ENCODE measurements at places on chromosomes 2 and 18.
A peak's percentile ranks its signal among the peaks of the same experiment; 100 is the strongest.

- no peaks in the 10 kb centered on the region for H3K36me3 ChIP-seq
- H3K27me3 ChIP-seq = peaks cover 2% of the 10 kb centered on the region
Measured at GRCh38 chr2:222410534-222410933, 13.8 kb upstream of the SGPP2 start.

- H3K4me3 ChIP-seq = no peak overlapping the region
- DNase-seq = no peak
- H3K27me3 ChIP-seq = no peaks in the 10 kb centered on the region
- no peaks in the 10 kb centered on the region for H3K4me1 ChIP-seq
- H3K36me3 ChIP-seq = peaks cover 42% of the 10 kb centered on the region
- no peak overlapping the region for H3K27ac ChIP-seq
Measured at GRCh38 chr18:76932026-76932819, 109.9 kb downstream of the ZNF236 start.

DNA sequence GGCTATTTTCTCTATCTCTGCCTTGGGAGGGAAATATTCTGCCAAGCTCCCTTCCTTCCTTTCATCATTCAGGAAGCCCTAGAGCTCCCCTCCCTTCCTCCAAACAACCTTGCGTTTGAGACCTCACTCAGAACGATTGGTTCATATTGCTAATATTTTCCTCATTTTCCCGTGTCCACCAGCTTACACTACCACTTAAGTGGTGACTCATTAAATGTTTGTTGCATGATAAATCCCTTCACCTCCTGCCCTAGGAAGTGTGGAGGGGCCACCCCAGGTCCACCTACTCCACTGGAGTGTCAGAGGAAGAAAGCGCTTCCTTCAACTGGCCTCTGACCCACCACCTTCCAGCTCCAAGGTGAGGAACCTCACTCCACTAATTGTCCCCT is 2.3 kb upstream of the LPIN2 start:
- H3K4me3 ChIP-seq = no peak overlapping the region
- DNase-seq = no peak
- H3K36me3 ChIP-seq = peaks cover 7% of the 10 kb centered on the region
- H3K27me3 ChIP-seq = no peaks in the 10 kb centered on the region
- H3K4me1 ChIP-seq = peaks cover 52% of the 10 kb centered on the region

DNA sequence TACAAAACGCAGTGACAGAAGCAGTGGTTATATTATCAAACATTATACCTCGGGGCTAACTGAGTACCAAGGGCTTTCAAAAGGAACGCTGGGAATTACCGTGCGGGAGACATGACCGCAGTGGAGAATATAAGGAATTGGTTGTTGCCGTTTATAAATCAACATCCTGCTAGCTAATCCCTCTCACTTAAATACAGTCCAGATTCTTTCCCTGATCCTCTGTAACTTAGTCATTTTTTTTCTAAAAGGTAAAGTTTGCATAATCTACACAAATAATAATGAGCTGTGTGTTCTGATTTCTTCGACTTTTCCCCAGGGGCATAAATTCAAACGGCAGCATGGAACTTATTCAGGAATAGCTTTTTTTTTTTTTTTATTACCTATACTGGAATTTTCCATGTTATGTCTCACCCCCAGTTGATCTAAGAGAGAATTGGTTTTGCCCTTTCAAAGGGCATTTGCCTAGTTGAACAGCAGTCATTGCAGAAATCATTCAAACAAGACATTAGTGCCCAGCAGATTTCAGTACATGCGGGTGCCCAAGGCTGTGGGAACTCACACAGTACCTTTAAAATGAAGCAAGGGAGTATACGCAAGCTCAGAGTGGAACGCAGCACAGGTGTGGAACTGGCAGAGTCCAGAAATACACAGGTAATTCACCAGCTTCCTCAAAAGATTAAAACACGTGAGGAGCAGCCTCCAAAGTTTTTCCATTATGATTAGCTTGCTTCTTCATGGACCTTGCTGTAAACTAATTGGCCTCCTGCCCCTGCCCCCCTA is 63.9 kb downstream of the SMIM21 start:
- no peak overlapping the region for H3K27ac ChIP-seq
- H3K4me1 ChIP-seq = no peaks in the 10 kb centered on the region
- no peaks in the 10 kb centered on the region for H3K36me3 ChIP-seq
- H3K4me3 ChIP-seq = no peak overlapping the region

DNA sequence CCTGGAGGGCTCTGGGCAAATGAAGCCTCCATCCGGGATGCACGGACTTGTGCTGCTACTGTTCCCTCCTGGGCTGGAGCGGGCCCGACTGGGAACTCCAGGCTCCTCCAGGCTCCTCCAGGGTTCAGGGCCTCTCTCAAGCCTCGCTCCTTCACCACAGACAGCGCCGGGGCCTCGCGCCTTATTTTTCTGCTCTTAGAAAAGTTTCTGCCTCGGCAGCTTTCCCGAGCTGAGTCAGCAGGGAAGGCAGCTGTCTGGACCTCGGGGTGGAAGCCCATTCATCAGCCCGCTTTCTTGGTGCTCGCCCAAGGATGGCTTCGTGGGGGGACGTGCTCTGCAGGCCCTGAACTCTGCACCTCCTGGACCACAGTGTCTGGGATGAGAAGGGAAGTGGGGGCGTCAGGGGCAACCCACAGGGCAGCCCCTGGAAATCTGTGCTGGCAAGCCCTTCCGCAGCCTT is 12.9 kb upstream of the TEX51 start:
- H3K4me3 ChIP-seq = no peak overlapping the region
- no peak overlapping the region for H3K27ac ChIP-seq
- peaks cover 1% of the 10 kb centered on the region for H3K4me1 ChIP-seq
- no peaks in the 10 kb centered on the region for H3K36me3 ChIP-seq

- no peaks in the 10 kb centered on the region for H3K36me3 ChIP-seq
- peaks cover 5% of the 10 kb centered on the region for H3K27me3 ChIP-seq
- H3K4me1 ChIP-seq = no peaks in the 10 kb centered on the region
Measured at GRCh38 chr18:79056827-79057367, 12.3 kb upstream of the ATP9B start.

- H3K4me1 ChIP-seq = peaks cover 22% of the 10 kb centered on the region
- H3K4me3 ChIP-seq = no peak overlapping the region
- peaks cover 1% of the 10 kb centered on the region for H3K27me3 ChIP-seq
- H3K27ac ChIP-seq = no peak overlapping the region
- no peak for DNase-seq
Measured at GRCh38 chr18:12304351-12305210, 3.5 kb upstream of the TUBB6 start.

- DNase-seq = no peak
- H3K27ac ChIP-seq = no peak overlapping the region
- H3K4me3 ChIP-seq = no peak overlapping the region
- no peaks in the 10 kb centered on the region for H3K36me3 ChIP-seq
- peaks cover 11% of the 10 kb centered on the region for H3K27me3 ChIP-seq
Measured at GRCh38 chr2:216934151-216934550, 74.3 kb upstream of the TNP1 start.

GRCh38 chr18:46334868-46335281 is 230.7 kb downstream of the HAUS1 start:
- peaks cover 17% of the 10 kb centered on the region for H3K4me1 ChIP-seq
- H3K4me3 ChIP-seq = peak overlapping the region; percentile 67
- H3K27ac ChIP-seq = no peak overlapping the region
- peaks cover 76% of the 10 kb centered on the region for H3K27me3 ChIP-seq
- DNase-seq = no peak

DNA sequence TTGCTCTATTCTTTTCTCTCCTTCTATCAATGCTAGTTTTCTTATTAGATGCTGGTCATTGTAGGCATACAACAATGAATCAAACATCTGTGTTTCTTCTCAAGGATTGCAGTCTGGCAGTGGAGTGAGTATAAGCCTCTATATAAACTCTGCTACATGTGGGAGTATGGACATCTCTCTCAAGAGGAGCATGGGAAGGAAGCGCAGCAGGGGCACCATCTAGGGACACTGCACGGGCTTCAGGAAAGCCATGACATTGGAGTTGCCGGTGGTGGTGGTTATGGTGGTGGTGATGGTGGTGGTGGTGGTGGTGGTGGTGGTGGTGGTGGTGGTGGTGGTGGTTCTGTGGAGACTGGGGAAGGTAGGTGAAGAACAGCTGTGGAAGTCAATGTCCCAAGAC is 462.6 kb downstream of the RNF144A start:
- no peak for DNase-seq
- H3K36me3 ChIP-seq = no peaks in the 10 kb centered on the region
- no peaks in the 10 kb centered on the region for H3K4me1 ChIP-seq
- no peak overlapping the region for H3K4me3 ChIP-seq

DNA sequence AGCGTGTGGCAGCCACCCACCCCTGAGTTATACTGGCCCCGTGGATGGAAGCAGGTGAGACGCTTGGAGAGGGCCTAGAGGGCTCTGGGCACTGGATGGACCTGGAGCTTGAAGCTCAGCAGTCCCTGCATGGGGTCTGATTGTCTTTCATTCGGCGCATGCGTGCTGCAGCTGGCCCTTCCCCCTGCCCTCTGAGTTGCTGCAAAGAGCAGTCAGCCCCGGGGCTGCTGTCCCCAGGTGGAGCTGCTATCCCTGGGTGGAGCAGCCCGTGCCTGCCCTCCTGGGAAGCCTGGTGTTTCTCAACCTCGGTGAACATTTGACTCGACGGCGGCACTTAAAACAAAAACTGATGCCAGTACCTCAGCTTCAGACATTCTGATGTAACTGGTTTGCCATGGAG is 29.6 kb downstream of the IGFBP5 start:
- peaks cover 27% of the 10 kb centered on the region for H3K4me1 ChIP-seq
- H3K4me3 ChIP-seq = no peak overlapping the region
- peak overlapping the region; percentile 76 for H3K27ac ChIP-seq
- H3K36me3 ChIP-seq = peaks cover 51% of the 10 kb centered on the region

GRCh38 chr2:206890926-206891325 is 48.4 kb upstream of the CPO start:
- peaks cover 7% of the 10 kb centered on the region for H3K27me3 ChIP-seq
- no peak overlapping the region for H3K27ac ChIP-seq
- H3K4me1 ChIP-seq = no peaks in the 10 kb centered on the region
- no peak for DNase-seq
- H3K4me3 ChIP-seq = no peak overlapping the region

DNA sequence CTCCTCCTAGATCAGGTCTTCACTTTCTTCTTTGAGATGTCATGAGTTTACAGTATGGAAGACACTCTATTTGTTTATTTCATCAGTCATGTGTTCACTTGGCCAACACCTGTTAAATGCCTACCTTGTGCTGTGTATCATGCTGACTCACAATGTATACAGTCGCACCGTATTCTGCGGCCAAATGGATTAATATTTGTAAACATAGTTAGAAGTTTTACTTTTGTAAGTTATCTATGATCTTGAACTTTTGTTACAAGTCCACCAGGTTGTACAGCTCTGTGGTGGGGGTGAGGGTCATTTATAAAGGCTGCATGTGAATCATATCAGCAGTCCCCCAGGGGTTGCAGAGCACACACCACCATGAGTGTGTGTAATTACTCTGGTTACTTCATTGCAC is 408.7 kb upstream of the NRP2 start:
- no peak overlapping the region for H3K4me3 ChIP-seq
- no peak overlapping the region for H3K27ac ChIP-seq
- no peaks in the 10 kb centered on the region for H3K36me3 ChIP-seq
- no peak for DNase-seq
- peaks cover 5% of the 10 kb centered on the region for H3K4me1 ChIP-seq
- no peaks in the 10 kb centered on the region for H3K27me3 ChIP-seq

DNA sequence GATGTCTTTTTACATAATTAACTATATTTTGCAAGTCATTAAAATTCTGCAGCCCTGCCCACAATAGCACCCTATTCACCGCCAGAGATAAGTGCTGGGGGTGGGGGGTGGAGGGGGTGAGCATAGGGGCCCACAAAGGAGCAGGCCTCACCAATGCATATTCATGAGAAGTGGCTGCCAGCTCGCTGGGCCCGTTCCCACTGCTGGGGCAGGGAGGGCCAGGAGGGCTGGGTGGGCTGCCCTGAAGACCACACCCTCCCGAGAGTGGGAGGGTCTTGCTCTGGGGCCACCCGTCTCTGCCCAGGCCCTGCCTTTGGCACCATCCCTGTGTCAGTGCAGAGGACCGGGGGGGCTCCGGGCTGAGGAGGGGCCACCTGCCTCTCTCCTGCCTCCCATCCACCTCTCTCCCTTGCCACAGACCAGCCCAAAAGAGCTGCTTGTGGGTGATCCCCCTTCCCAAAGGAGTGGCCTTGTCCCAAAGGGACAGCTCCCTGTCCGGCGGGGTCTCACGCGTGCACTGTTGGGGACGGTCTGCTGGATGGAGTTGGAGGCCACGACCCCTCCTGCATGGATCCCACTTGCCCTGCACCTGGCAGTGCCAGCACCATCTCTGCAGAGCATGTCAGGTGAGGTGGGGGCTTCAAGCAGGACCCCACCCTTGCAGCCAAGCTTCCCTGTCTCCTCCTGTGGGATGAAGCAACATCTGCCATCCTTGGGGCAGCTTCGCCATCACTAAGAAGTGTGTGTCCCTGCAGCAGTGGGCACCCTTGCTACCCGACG is 138.8 kb upstream of the GPC1 start:
- peak; percentile 76 for DNase-seq
- no peak overlapping the region for H3K4me3 ChIP-seq

- H3K27ac ChIP-seq = no peak overlapping the region
- H3K27me3 ChIP-seq = no peaks in the 10 kb centered on the region
- no peaks in the 10 kb centered on the region for H3K4me1 ChIP-seq
- no peaks in the 10 kb centered on the region for H3K36me3 ChIP-seq
Measured at GRCh38 chr2:102832789-102833188, 71.0 kb downstream of the TMEM182 start.

DNA sequence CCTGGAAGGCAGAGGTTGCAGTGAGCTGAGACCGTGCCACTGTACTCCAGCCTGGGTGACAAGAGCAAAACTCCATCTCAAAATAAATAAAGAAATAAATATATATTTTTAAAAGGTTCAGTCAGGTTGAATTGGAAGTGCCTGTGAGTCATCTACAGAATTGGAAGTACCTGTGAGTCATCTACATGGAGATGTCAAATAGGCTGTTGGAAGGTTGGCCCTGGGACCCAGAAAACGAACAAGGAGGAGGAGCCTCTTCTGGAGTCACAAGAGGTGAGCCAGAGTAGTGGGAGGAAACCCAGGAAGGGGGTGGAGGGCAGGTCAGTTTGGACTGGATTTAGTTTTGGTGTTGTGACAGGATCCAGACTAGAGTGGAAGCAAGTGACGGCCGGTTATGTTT is 15.2 kb upstream of the SCYGR1 start:
- no peak for DNase-seq
- H3K4me1 ChIP-seq = peaks cover 18% of the 10 kb centered on the region
- H3K27ac ChIP-seq = no peak overlapping the region
- no peaks in the 10 kb centered on the region for H3K36me3 ChIP-seq

- H3K4me3 ChIP-seq = peak overlapping the region; percentile 69
- peaks cover 10% of the 10 kb centered on the region for H3K4me1 ChIP-seq
- no peaks in the 10 kb centered on the region for H3K36me3 ChIP-seq
- peaks cover 43% of the 10 kb centered on the region for H3K27me3 ChIP-seq
- DNase-seq = no peak
Measured at GRCh38 chr2:204145791-204146190, 209.2 kb downstream of the ICOS start.
